Stimulated activated CD8-positive, alpha-beta memory T cell treated with anti-CD3 and anti-CD28 coated beads, Interleukin-2, amount 100 ng/mL, for 1 hour (primary cell): ENCODE measurements at places on chromosomes 12 and 14.

DNA sequence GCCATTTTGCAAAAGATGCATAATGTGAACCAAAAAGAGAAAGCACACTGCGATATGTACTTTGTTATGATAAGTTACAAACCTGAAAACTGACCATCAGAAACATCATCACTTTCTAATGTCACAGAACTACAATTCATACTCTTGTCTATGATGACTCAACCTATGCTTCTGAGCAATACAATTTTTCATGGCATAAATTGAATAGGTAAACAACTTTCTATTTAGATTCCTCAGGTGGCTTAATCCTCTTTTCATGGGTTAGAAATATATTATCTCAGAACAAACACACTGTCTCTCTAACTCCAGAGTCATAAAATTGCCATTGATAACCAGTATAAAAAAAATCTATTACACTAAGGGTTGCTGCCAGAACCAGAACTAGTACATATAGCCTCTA is 1715.0 kb upstream of the FLRT2 start:
- DNase-seq, result no peak

GRCh38 chr14:21026988-21027315 is 2.1 kb upstream of the NDRG2 start:
- DNase-seq, result no peak

- DNase-seq, result no peak
Observed at GRCh38 chr14:22981090-22981875, 1.1 kb downstream of the AJUBA start.

DNA sequence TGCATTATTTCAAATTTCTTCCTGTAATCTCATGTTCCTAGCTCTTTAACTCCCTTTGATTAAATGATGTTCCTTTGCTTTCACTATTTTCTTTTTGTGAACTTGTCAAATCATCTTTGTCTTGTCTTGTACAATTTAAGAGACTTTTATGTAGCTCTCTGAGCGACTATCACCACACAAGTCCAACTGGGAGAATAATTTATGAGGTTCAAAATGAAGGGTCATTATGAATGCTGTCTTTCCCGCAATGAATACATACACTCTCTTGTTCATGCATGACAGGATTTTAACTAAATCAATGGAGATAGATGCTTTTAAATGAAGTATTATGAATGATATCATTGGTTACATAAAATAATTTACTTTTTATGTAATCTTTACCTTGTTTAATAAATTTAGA is 407.4 kb downstream of the PAWR start:
- no peak for DNase-seq

DNA sequence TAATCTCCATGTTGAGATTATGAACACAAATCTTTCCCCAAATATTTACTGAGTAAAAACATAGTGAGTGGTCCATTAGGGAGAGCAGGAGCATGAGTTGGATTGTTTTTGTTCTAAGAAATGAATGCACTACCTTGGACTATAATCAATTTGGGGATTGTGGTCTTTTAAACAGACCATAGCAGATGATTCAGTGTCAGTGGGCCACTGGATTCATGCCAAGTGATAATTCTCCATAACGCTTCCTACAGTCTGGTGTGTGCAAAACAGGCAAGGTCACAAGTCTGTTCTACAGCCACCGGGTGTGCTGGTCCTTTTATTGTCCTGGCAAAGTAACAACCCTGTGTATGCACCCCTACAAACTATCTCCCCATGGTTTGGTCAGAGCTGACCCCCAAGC is 266.3 kb downstream of the APAF1 start:
- DNase-seq, result no peak

DNA sequence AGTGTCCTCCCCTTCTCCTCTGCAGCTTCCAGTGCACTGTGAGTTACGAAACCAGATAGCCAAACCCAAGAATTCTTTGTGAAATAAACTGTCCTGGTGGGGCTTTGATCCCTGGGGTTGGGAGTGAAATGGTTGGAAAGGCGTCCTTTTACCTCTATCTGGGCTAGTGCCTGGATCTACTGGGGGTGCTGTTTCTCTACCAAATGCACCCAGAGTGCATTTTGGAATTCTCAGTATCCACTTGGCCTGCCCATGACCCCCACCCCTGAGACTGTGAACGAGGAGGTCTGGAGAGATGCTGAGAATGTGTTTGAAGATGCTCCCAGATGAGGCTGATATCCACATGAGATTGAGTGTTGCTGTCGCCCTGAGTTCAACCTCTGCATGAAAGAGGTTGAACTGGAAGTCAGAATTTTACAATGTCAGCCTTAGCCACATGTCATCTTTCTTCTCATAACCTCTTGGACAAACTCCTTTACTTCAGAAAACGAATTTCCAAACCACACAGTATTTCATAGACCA is 87.1 kb upstream of the CLMN start:
- DNase-seq, result no peak

GRCh38 chr12:99985129-99985570 is 414 bp upstream of the ANKS1B start:
- no peak for DNase-seq

DNA sequence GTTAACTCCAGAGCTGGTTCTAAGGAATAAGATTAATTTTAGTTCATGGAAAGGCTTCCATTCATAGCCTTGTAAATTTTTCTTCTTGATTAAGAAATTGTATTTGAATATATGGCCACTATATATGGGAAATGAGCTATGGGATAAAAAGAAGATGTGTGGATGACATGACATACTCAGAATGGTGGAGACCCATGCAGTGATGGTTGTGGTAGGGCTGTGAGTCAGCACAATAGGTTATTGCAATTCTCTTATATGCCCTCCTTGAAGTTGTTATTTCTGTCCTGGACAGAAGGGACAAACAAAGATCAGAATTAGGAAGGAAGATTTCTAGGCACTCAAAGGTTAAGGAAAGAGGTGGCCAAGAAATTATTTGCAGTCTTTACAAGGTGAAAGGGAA is 21.5 kb downstream of the RASSF9 start:
- no peak for DNase-seq

GRCh38 chr14:68653804-68654203 is 139.1 kb downstream of the ZFP36L1 start:
- DNase-seq, result no peak

GRCh38 chr14:95260537-95261361 is 59.0 kb downstream of the CLMN start:
- no peak for DNase-seq

DNA sequence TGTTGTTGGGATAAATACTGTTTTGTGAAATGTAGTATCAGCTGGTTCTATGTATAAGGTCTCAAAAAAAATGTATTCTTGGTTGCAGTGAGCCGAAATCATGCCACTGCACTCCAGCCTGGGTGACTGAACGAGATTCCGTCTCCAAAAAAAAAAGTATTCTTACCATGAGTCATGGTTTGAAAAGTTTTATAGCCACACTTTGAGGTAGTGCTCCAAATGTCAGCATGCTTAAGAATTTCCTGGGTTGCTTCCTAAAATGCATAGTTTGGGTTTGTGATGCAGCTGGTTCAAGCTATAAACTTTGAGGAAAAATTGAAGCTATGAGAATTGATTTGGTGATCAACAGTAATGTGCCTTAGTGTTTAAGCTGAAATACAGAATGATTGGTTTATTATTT is 48.0 kb downstream of the ETNK1 start:
- DNase-seq, result no peak

DNA sequence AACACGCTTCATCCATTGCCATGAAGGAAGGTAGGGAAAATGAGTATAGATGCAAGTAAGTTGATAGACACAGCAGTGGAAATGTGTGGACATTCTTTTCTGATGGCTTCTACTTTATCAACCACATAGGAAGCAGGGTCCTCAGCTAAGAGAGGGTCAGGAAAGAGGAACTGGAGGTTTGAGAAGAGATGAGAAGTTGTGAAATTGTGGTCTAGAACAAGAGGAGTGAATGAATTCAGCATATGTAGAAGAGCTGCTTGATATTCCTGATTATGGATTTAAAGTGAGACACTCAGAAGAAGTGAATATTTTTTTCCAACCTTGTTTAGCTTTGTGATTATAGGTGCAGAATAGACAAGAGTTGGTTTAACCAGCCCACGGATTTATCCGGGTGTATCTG is 128.5 kb downstream of the SLC15A5 start:
- no peak for DNase-seq

GRCh38 chr12:28618171-28618570 is 427.9 kb downstream of the CCDC91 start:
- DNase-seq, result no peak

- no peak for DNase-seq
Observed at GRCh38 chr14:57659052-57659451, 165.4 kb upstream of the CCDC198 start.

DNA sequence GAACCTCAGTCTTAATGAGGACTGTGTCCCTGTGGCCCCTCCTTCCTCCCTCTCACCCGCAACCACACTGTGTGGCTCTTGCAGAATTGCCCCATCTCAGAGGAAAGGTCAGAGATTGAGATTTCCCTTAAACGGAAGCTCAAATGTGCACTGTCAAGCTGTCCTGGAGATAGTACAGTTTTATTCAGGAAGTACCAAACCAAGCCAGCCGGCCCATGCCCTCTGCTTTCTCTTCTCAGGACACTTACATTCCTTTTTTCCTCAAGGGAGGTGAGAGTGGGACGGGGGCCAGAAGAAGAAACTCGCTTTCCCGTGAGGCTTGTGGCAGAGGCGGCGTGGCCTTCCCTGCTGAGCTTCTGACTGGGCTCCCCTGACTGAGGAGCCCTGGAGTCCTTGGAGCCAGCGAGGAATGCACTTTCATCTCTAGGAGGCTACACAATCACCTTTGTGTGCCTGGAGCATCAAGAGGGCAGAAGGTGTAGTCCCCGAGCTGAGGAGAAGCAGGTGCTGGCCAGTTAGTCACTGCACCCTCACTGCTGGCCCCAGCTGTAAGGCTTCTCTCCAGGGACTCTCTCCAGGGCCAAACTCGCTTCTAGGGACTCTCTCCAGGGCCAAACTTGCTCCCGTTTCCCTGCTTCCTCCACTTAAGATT is 24.1 kb upstream of the ATP2A2 start:
- no peak for DNase-seq

DNA sequence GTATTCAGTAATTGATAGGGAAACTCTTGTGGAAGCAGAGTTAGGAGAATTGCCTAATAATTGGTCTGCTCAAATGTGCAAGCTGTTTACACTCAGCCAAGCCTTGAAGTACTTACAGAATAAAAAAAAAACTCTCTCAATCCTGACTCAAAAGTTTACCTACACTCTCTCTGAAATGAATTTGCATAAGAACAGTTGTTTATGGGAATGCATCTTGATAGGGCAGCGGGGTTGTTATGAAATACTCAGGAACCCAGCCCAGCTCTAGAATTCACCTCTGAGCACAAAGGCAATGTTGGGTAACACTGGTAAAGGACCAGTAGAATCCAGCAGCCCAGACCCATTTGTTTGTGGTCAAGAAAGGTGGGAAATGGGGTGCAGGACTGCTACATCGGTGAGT is 267.0 kb downstream of the CPNE8 start:
- no peak for DNase-seq

DNA sequence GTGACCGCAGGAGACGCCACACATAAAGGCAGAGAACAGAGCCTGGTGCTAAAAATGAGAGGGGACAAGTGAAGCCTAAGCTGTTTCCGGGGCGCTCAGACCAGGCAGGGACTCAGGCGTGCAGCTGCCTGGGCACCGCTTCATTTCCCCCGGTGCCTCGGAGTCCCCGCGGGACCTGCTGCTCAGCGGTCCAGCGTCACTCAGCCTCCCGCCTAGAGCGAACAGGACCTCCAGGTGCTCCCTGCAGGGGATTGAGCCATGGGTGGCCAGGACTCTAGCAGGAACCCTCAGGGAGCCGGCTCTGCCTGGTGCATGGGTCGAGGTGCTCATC is 31.0 kb downstream of the CCDC85C start:
- no peak for DNase-seq

DNA sequence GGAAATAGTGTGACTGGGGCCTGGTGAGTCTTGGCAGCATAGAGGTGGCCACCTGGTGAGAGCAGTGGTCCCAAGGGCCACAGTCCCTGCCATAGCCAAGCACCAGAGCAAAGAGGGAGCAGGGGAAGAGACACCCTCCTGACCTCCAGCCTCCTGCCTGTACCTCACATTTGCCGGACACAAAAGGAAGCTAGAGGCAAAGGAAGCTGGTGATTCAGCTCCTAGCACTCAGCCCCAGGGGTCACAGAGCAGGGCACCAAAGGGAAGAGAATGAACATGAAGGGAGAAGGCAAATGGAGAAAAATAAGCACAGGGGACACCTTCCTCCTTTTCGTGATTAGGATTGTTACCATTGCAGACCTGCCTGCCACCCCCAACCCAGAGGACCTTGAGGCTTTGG is 216.8 kb downstream of the ZFP36L1 start:
- DNase-seq, result no peak

- no peak for DNase-seq
Observed at GRCh38 chr12:106369624-106370346, 12.2 kb downstream of the POLR3B start.

GRCh38 chr12:90368081-90368480 is 586.9 kb downstream of the CCER1 start:
- DNase-seq, result no peak

DNA sequence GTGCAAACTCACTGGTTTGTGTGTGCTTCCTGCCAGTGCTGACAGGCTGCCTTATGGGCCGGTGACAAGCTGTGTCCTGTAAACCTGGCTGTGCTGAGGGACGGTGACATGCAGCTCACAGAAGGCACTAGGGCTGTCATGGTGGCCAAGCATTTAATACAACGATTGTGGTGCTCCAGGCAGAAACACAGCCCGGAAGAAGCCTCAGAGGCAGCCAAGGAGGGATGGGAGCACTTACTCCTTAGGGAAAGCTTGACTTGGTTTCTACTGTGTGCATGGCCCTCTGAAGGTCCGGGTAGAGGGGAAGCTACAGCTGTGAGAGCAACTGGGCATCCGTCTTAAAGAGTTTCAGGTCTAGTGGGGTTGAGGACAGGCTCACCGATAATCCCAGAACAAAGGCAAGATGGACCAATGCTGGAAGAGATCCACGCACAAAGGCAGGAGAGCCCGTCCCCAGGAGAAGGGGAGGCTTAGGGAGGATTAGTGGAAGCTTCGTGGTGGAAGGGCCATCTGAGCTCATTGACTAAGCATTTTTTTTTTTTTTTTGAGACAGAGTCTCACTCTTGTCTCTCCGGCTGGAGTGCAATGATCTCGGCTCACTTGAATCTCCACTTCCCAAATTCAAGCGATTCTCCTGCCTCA is 10.7 kb upstream of the MCRS1 start:
- no peak for DNase-seq

- no peak for DNase-seq
Observed at GRCh38 chr12:25546318-25546717, 6.8 kb downstream of the LMNTD1 start.

GRCh38 chr14:92460916-92461579 is 52.5 kb upstream of the RIN3 start:
- no peak for DNase-seq

DNA sequence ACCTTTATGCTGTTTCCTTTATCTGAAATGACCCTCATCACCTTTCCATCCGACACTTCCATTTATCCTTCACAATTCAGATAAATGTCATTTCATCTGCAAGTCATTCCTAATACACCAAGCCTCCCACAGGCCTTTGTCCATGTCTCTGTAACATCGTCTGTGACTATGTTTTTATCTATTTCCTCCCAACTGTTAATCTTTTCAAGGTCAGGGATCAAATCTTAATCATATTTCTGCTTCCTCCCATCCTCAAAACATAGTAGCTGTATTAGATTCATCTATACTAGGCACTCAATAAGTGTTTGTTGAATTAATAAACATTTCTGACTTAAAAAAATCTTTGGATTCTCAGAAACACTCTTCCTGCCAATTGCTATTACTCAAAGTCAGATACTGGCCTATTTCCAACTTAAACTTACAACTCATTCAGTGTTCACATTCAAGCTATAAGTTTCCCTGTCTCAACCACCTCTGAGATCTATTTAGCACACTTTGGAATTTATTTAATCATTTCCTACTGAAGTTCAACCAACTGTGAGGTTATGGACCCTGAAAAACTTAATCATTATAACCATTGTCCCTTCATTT is 100.2 kb upstream of the ALX1 start:
- no peak for DNase-seq
